Uterus (tissue), 4 donors: ENCODE measurements at places on chromosomes 4 and X. TPM values are rescaled to one million over a fixed set of nuclear protein-coding genes. Genes with fewer than 3 reads are reported as not detected.

FABP2 gene
- total RNA-seq: not detected

SLC26A1 gene
- not detected for total RNA-seq

SATL1 gene
- not detected for total RNA-seq

DMRTC1B gene
- not detected for total RNA-seq

- no peak for DNase-seq
Observed at GRCh38 chr4:57308301-57308700, 198.1 kb upstream of the IGFBP7 start.

DNA sequence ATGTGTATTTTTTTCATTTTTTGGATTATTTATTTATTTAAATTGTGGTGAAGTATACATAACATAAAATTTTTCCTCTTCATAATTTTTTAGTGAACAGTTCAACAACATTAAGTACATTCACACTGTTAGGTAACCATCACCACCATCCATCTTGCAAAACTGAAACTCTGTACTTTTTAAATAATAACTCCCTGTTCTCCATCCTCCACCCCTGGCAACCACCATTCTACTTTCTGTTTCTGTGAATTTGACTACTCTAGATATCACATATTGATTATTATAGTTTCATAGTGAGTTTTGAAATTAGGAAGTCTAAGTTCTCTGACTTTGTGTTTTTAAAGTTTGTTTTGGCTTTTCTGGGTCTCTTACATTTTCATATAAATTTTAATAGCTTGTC lies 89.3 kb upstream of the STX18 start:
- no peak for DNase-seq

DNA sequence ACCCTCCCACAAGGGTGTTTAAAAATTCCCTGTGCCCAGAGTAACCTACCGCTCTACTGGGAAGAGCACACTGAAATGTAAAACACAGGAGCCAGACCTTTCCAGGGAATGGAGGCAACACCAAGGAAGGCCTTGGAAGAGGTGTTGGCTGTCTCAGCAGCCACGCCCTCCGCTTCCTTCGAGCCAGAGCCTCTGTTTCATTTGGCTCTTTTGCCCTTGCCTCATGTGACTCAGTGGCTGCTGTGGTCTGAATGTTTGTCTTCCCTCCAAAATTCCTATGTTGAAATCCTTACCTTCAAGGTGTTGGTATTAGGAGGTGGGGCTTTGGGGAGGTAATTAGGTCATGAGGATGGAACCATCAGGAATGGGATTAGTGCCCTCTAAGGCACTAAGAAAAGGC lies 11.3 kb downstream of the SCD5 start:
- DNase-seq: no peak

GRCh38 chr4:44415251-44415650 lies 33.4 kb downstream of the KCTD8 start:
- no peak for DNase-seq

GRCh38 chr4:128840711-128841318 lies 31.3 kb downstream of the JADE1 start:
- DNase-seq: no peak

- no peak for DNase-seq
Observed at GRCh38 chrX:72245461-72246089, 6.7 kb upstream of the ERCC6L start.

GRCh38 chr4:177001271-177002175 lies 208.8 kb upstream of the VEGFC start:
- DNase-seq: no peak

GRCh38 chrX:27924718-27925117 lies 56.5 kb downstream of the DCAF8L1 start:
- DNase-seq: no peak

DNA sequence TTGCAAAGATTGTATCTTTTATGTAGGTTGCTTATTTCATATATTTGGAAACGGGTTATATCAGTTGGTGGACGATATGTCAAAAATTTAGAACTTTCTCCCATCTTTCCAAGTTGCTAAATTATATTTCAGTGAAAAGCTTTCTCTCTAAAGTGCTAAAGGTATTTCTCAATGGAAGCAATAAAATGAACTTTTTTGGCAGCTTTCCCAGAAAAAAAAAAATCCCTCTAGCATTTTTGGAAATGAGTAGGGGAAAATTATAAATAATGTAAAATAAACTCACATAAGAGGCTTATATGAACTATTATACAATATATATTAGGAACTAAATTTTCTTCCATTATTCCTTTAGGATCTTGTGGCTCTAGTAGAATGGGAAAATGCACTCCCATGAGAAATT lies 152.2 kb downstream of the GRID2 start:
- no peak for DNase-seq
